Stimulated activated CD8-positive, alpha-beta memory T cell treated with anti-CD3 and anti-CD28 coated beads, Interleukin-4, amount 100 ng/mL, for 48 hours (primary cell): ENCODE measurements at places on chromosomes 1 and 21.

DNA sequence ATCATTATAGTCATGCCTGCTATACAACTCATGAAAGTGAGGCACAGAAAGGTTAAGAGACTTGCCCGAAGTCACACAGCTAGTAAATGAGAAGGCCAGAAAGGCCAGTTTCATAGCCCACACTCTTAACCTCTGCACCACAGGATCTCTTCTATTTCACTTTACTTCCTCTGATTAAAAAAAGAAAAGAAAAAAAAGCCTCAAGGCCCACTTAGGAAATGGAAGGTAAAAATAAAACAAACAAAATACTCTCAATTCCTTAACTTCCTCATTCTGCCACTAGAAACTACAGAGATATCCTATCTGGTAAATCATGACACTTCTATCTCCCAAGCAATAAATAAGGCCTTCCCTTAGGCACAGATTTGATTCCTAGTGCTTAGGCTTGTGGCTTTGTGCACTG is 7.6 kb upstream of the ENAH start:
- DNase-seq = no peak

GRCh38 chr1:49229555-49229954 is 452.9 kb upstream of the BEND5 start:
- no peak for DNase-seq

DNA sequence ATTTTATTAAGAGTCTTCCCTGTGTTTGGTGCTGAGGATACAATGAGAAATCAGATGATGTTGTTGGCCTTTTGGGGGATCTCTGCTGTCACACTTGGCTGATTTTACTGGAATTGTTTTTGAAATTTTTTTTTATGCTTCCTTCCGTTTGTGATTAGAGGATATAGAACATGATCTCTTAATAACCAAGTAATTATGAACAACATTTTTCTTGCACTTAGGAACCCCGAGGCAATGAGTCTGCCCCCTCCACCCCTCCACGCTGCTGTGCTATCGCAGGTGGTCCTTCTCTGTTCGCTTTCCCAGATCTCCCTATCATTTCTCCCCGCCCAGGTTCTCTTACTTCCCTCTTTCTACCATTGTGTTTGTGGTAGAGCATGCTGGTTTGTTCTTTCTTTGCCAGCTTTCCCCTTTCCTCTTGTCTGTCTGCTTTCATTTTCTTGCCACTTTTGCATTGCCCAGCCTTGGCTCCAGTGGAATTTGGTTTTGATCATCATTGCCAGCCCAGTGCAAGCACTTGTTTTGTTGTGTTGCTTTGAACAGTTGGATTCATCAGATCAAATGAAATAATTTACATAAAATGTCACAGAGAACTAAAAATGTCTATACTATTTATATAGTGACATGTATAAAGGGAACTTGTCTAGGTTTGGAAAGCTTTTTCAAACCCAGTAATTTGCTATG is 73.1 kb upstream of the SCCPDH start:
- DNase-seq = no peak

GRCh38 chr1:177817937-177818875 is 151.7 kb downstream of the SEC16B start:
- DNase-seq = no peak

- no peak for DNase-seq
Measured at GRCh38 chr1:24387636-24388175, 25.9 kb downstream of the STPG1 start.

DNA sequence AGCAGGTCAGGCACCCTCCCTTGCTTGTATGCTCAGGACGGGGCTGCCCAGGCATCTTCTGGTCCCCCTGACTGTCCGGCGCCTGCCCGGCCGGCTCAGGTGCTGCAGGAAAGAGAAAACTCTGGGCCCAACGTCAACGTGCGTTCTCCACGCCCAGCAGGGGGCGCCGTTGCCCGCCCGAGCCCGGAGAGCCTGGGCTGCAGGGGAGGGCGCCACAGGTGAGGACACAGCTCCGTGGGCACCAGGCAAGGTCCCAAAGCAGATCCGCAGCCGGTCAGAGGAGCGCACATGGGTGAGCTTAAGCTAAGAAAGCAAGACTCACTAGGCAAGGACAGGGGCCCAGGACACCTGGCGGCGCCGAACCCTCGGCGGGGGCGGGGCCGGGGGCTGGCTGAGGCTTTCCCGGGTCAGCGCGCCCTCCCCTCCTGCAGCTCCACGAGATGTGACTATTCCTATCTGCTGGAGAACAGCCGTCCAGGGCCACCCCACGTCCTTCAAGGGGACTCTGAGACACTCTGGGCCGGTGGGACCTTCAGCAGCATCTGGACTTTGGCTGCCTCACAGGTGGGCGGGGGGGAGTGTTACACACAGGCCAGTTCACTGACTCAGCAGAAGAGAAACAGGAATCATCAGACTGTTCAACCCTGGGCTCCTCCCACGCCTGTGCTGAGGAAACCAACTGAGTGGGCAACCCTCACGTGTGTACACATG is 29.3 kb downstream of the KRTAP10-1 start:
- DNase-seq = peak; percentile 87

DNA sequence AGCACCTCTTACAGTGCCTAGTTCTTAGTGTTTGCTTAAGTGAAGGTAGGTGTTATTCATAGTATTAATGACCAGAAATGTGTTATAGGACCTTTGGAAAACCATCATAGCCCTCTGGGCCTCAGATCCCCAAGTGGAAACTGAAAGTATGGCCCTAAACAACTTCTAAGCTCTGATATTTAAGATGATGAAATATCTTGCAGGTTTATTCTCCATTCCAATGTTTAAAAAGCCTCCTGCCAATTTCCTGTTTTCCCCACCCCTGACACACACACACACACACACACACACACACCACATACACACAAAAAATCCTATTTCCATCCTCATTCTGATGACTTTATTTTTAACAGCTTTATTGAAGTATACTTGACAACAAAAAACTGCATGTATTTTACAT is 108.2 kb downstream of the DIRAS3 start:
- DNase-seq = no peak
